ENCODE measurements at places on chromosomes 5 and 9. TPM values are rescaled to one million over a fixed set of nuclear protein-coding genes. Genes with fewer than 3 reads are reported as not detected.

GRCh38 chr9:35470894-35471293 lies 19.0 kb upstream of the RUSC2 start:
- no peak overlapping the region for H3K4me3 ChIP-seq
- H3K27ac ChIP-seq: no peak overlapping the region
- H3K27me3 ChIP-seq: no peaks in the 10 kb centered on the region

- no peaks in the 10 kb centered on the region for H3K36me3 ChIP-seq
- H3K27me3 ChIP-seq: peaks cover 18% of the 10 kb centered on the region
- H3K4me3 ChIP-seq: no peak overlapping the region
- H3K4me1 ChIP-seq: no peaks in the 10 kb centered on the region
Measured at GRCh38 chr9:122221183-122221811, 7.5 kb downstream of the LHX6 start.

DNA sequence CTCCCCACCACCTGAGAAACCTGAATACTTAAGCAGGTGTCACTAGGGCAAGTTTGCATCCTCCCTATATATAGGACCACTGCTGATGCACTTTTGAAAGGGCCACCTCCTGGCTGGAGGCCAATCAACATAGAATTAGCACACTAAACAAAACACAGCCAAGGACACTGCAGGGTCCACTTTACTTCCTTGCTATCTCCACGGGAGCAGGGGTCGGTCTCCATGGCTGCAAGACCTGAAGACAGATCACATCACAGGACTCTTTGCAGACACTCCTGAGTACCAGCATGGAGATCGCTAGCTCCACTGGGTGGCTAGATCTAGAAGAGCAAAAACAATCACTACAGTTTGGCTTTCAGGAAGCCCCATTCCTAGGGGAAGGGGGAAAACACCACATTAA lies 72.3 kb downstream of the C9orf153 start:
- DNase-seq: no peak
- H3K36me3 ChIP-seq: no peaks in the 10 kb centered on the region
- no peak overlapping the region for H3K4me3 ChIP-seq
- H3K27ac ChIP-seq: no peak overlapping the region

Gene ABO
- total RNA-seq: not detected

Gene ECSCR
- 0.36 TPM for total RNA-seq

DNA sequence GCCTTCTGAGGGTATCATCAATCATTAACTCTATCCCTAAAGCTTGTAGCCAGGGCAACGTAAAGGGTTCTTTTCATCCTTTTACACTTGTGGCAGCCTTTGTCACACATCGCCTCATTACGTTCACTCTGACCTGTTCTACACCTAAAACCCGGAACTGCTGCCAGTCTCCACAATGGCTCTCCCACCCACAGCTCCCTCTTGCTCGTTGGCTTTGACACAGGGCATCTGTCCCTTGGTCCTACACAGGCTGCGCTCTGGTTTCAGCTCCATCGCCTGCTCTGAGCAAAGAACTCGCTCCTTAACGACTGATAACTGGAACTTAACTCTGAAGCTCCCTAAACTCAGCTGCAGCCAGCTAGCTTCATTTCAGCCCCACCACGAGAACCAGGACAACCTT lies 112.8 kb upstream of the CTNND2 start:
- DNase-seq: no peak
- no peaks in the 10 kb centered on the region for H3K4me1 ChIP-seq
- H3K4me3 ChIP-seq: no peak overlapping the region
- H3K36me3 ChIP-seq: no peaks in the 10 kb centered on the region

Gene ITK
- 0.80 TPM for total RNA-seq

All from GM12878 (cell line).